ENCODE measurements at places on chromosomes 7 and 10.
A peak's percentile ranks its signal among the peaks of the same experiment; 100 is the strongest.

- DNase-seq = no peak
These were observed 378.0 kb upstream of the SEMA3D start for GRCh38 chr7:85564861-85565260.

- no peak for DNase-seq
These were observed 104.3 kb upstream of the CAV2 start for GRCh38 chr7:116395141-116395791.

DNA sequence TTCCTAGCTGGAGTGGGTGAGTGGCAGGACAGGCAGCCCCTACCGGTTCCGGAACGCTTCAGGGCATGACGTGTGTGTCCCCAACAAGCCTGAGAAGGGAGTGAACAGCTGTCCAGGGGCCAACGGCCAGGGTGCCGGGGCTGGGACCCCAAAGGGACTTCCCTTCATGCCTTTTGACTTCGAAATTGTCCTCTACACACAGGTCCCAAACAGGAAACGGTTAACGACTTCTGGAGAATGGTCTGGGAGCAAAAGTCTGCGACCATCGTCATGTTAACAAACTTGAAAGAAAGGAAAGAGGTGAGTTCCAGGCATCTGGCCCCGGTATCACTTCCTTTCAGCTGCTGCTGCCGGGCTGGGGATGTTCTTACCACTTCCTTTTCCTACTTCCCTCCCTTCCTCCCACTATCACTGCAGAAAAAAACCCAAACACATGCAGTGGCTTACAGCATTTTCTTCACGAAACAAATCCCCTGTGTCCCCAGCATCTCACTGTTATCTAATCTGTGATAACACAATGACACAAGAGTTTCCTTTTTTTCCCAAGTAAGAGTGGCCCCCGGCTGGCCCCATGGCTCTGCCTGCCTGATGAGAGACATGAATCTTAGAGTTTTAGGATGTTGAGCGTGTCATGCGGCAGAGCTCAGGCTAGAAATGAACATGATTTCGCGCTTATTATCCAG, 63.2 kb downstream of the MKI67 start:
- no peak for DNase-seq

GRCh38 chr7:141158561-141158960, 84.7 kb downstream of the TMEM178B start:
- DNase-seq = no peak

- DNase-seq = no peak
These were observed 7.0 kb downstream of the OSBPL3 start for GRCh38 chr7:24972991-24973390.

GRCh38 chr10:128035557-128035973, 90.7 kb downstream of the MKI67 start:
- DNase-seq = peak; percentile 56

GRCh38 chr7:43169076-43169475, 56.6 kb downstream of the HECW1 start:
- no peak for DNase-seq

DNA sequence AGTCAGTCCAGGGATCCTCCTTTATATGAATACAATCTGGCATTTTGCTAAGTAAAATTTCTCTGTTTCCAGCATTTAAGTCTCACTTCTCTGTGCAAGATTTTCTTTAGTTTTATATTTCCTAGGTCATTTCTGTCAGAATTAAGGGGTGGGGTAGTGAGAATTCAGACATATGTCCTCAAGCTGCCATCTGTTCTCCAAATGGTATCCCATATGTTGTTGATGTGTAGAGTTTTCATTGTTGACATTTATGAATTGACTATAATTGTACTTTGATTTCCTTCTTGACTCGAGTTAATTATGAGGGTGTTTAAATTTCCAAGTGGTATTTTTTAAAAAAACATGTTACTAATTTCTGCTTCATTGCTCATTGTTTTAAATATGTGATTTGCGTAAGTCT, 148.8 kb downstream of the NPSR1 start:
- no peak for DNase-seq

GRCh38 chr10:99461230-99461629, 30.8 kb upstream of the GOT1 start:
- DNase-seq = no peak

DNA sequence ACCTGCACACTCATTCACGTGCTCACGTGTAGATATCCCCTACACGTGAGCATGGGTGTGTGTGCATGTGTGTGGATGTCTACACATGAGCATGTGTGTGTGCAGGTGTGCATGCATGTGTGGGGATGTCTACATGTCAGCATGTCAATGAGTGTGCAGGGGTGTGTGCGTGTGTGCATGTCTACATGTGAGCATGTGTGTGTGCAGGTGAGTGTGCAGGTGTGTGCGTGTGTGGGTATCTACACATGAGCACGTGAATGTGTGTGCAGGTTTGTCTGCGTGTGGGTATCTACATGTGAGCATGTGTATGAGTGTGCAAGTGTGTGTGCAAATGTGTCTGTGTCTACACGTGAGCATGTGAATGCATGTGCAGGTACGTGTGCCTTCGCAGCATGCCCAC, 274.8 kb downstream of the PTPRN2 start:
- no peak for DNase-seq

- DNase-seq = no peak
These were observed 96.6 kb upstream of the PARD3 start for GRCh38 chr10:34911661-34912205.

DNA sequence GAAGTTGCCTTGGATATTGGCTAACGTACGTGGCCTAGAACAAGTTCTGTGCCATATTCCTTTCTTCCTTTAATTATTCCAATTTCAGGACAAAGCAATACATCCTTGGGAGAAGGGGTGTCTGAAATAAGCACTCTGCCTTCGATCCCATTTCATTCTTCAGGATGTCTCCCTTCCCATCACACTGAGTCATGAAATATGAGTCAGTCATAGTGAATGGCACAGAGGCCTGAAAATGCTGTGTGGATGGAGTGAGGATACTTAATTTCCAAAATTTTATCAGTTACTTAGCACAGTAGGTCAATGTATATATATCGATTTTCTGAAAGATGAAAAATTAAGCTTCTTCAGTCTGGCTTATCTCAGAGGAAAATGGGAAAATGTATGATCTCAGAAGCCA, 19.5 kb downstream of the EVX1 start:
- no peak for DNase-seq

GRCh38 chr10:115093776-115094408, 727 bp downstream of the ATRNL1 start:
- no peak for DNase-seq

DNA sequence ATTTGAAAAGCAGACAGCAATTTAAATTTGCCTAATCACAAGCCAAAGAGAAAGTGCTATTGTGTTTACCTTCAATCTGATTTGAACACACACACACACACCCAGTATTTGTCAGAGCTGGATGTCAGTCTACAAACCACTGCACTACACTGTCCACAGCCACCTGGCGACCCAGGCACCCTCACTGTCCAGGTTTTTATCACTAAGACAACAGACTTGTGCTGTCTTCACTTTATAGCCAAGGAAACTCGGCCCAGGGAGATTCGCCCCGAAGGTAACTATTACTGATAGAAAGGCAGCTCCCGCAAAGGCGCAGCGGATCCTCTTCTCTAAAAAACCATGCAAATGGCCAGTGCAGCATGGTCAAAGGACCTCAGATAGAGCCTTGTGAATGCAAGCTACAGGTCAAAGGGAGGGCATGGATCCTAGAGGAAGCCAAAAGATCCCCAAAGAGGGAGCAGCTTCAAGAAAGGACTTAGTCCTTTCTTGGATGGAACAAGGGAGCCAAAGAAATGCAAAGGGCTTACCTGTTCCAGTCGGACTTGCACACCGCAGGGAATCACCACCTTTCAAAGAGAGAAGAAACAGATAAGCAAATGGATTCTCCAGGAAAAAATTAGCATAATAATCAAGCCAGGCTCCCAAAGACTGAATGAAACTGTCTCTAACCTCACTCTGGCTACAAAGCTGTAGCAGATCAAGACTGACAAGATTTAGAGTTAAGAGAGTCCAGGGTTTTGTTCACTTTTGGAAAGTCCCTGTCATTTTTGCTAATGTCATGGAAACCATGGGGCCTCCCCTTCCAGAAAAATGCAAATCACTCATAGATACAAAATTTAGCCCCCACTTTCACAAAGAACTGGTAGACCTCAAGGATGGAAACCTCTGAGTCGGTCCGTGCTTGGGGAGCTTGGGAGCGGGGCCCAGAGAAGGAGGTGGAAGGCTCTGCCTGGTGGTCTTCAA, 101.1 kb downstream of the TNS3 start:
- DNase-seq = no peak

- DNase-seq = no peak
These were observed 276.2 kb upstream of the KLF14 start for GRCh38 chr7:131010029-131010716.

DNA sequence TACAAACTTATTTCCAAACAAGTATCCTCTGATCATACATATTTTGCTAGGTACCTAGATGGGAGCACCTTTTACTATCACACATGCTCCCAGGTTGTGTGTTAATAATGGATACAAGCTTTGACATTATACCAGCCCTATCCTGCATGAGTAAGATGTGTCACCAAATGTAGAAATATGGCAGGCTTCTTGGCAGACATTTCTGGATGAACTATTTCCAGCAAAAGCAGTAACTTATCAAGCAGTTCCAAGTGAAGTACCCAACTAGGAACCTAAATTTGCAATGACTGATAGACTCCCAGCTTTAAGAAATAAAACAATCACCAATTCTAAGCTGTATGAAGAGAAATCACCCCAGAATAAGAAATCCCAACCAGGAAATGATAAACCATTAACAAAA, 103.7 kb upstream of the TMEM72 start:
- DNase-seq = no peak

DNA sequence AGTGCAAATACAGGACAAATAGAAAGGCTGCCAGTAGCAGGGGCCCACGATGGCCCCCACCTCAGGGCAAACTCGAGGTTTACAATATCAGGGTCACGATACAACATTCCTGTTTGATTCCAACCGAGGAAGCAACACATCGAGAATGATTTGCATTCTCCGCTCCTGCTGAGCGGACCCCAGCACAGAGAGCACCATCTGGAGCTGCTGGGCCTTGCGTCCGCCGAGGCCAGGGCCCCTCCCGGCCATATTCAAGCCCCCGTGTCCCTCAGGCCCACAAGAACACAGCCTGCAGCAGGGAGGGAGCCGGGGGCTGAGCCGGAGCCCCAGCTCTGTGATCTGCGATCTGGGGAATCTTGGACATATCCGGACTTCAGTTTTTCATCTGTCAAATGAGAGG, 84.3 kb downstream of the PRKAG2 start:
- no peak for DNase-seq

GRCh38 chr10:84196083-84196482, 1.7 kb downstream of the CDHR1 start:
- DNase-seq = no peak

DNA sequence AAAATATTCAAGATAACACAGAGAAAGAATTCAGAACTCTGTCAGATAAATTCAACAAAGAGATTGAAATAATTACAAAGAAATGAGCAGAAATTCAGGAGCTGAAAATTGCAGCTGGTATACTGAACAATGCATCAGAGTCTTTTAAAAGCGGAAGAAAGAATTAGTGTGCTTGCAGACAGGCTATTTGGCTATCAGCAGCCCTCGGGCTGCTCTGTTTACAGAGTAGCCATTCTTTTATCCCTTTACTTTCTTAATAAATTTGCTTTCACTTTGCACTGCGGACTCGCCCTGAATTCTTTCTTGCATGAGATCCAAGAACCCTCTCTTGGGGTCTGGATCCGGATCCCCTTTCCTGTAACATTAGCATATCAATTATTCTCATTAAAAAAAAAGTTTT, 1040.0 kb downstream of the SORCS3 start:
- no peak for DNase-seq

- no peak for DNase-seq
These were observed 30.4 kb upstream of the JAZF1 start for GRCh38 chr7:28211006-28211405.

GRCh38 chr10:93459466-93459865, 22.7 kb downstream of the MYOF start:
- DNase-seq = no peak

DNA sequence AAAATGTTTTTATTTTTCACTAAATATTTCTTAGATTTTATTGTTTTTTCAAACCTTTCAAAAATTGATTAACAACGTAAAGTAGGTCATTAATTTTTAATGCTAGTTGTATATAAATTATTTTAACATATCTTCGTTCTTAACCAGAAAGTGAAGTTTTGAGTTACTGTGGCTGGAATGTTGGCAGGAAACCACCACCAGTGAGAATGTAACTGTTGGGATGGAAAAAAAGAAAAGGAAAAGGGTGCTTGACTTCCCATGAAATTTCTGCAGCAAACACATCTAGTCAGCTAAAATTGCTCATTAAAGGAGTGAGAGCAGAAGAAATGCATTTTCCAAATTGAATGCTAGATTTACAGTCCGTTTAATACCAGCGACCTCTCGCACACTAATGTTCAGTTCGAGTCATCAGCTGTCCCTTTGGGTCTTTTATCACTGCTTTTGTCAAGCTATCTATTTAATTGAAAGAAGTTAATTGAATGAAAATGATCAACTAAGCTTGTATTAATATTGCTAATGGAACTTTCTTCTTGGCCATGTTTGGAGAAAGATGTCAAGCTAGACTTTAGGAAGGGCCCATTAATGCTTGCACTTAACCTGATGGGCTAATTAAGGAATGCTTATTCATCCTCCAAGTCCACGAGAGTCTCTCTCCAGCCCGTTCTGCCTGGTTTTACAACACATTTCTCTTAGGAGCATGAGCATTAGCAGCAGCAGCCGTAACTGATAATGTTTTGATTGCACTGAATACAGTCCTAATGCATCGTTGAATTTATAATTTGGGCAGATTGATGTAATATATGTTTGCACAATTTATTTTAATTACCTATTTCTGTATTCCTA, 70.1 kb downstream of the UBE3C start:
- DNase-seq = no peak

- no peak for DNase-seq
These were observed 69.7 kb downstream of the CALML3 start for GRCh38 chr10:5594271-5595049.

DNA sequence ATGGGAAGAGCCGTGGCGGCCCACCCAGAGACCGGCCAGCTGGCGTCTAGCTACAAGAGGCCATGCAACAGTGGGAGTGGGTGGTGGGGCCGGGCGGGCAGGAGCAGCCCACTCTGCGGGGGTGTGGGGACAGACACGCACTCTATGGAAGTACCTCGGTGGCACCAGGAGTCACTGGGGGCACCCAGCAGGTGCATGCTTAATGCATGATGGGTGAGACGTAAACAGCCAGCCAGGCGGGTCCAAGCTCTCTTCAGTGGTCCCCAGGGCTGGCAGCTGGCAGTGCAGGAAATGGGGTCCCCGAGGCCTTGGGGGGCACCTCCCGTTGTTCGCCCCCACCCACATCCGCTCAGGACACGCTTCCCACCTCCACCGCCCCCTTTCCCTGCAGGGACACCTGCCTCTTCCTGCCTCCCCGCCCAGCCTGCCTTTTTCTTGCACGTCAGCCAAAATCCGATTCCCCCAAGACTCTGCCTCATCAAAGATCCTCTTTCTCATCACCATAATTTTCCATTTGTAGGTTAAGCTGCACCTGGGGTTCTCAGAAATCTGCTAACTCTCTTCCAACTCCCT, 22.6 kb upstream of the PSMG3 start:
- DNase-seq = no peak

GRCh38 chr10:131098416-131098952, 213.0 kb downstream of the TCERG1L start:
- no peak for DNase-seq

Measured in CD8-positive, alpha-beta T cell (primary cell).